ENCODE measurements at places on chromosomes 12 and 14.

DNA sequence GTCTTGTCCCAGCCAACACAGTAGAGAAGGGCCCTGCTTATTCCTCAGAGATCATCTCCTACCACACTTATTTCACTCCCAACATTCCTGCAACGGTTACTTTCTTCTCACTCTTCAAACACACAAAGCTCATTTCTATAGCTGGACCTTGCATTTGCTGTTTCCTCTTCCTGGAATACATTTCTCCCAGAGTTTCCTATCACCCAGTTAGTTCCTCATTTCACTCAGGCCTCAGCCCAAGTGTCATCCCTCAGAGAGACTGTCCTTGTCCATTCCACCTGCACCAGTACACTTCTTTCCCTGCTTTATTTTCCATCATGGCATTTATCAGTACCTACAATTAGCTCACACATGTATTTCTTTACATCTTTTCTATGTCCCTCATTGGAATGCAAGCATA is 14.7 kb upstream of the STK38L start:
- no peak for DNase-seq

GRCh38 chr12:68831272-68831671 is 23.3 kb downstream of the MDM2 start:
- DNase-seq, result no peak

GRCh38 chr12:50986966-50987737 is 34.8 kb downstream of the HIGD1C start:
- no peak for DNase-seq

- no peak for DNase-seq
These were observed 979 bp downstream of the LTBP2 start for GRCh38 chr14:74610866-74611649.

- no peak for DNase-seq
These were observed 698.6 kb upstream of the MDGA2 start for GRCh38 chr14:48373981-48374380.

DNA sequence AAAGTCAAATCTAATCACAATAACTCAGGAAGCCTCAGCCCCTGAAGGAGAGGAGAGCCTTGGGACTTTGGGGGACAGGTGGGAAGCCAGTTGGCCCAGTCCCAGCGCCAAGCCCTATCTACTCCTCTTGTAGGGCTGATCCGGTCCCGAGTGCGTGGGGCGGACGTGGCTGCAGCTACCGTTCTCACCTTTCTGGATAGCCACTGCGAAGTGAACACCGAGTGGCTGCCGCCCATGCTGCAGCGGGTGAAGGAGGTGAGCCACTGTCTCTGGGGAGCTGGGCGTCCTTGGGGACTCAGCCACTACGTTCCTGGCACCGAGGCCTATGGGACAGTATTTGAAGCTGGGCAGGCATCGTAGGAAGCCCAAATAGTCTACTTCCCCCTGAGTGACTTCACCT is 68.4 kb downstream of the GALNT16 start:
- DNase-seq, result no peak

- no peak for DNase-seq
These were observed 86.3 kb downstream of the SEC23A start for GRCh38 chr14:39016733-39017095.

GRCh38 chr12:9813821-9814798 is 13.2 kb upstream of the KLRF1 start:
- peak; percentile 95 for DNase-seq

DNA sequence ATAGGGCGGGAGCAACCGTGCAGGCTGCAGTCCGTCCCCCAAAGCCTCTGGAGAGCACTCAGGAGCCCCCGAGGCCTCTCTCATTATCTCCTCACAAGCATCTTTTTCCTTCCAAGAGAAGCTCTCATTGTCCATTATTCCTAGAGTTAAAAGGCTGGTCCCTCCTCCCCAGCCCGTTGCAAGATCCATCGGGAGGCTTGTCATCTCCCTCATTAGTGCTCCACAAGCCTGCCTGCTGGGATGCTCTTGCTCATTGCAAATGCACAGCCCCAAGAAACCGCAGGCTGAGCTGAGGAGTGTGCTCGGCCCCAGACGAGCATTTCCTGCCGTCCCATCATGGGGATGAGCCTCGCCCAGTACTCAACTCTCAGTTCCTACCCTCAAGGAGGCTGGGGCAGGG is 23.3 kb downstream of the NUAK1 start:
- DNase-seq, result no peak

DNA sequence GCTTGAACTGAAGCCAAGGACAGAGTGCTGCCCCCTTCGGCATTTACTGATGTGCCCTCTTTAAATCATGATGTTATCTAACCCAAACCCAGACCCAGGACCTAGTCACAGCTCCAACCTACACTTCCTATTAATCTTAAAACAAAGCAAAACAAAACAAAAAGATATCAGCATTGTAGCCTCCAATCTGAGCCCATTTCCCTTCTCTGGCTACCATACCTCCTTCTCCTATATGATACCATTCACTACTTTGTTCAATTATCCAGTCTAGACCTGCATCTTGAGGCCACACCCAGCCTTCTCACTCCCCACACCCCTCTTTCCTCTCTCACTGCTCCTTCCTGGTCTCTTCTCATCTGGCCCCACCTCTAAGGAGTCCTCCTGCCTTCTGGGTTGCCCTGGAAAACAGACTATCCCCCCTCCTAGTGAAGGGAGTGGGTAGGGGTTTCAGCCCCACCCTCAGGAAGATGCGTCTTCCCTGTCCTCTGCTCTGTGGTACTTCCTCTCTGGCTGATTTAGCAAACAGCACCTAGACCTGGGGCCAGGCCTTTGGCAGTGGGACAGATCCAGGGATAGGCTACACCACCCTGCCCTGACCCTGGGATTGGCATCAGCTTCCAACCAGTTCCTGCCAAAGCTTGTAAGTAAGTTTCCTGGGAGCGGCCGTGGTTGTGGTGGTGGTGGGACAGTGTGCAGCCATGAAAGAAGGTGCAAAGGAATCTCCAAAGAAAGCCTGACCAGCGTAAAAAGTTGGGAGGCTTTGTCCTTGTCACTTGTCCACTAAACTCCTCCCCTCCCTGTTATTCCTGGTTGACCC is 3.3 kb downstream of the LTB4R start:
- DNase-seq, result no peak

DNA sequence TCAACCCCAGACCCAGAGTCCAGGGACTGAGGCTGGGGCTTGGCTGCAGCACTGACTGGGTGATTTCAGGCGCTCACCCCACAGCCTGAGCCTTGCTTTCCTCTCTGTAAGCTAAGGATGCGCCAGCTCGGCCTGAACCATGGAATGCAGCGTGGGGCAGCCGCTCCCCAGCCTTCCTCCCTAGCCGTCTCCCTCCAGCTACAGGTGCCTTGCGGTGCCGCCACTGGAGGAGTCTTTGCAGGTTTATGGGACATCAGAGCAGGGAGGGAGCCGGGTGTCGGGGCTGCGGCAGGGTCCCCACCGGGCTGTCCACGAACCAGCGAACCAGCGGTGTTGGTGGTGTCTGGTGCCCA is 19.4 kb downstream of the PPP2R5C start:
- DNase-seq, result no peak
